ENCODE measurements at places on chromosomes 5 and 9.

GRCh38 chr5:170612256-170612678, 108.4 kb downstream of the KCNIP1 start:
- no peak for DNase-seq

DNA sequence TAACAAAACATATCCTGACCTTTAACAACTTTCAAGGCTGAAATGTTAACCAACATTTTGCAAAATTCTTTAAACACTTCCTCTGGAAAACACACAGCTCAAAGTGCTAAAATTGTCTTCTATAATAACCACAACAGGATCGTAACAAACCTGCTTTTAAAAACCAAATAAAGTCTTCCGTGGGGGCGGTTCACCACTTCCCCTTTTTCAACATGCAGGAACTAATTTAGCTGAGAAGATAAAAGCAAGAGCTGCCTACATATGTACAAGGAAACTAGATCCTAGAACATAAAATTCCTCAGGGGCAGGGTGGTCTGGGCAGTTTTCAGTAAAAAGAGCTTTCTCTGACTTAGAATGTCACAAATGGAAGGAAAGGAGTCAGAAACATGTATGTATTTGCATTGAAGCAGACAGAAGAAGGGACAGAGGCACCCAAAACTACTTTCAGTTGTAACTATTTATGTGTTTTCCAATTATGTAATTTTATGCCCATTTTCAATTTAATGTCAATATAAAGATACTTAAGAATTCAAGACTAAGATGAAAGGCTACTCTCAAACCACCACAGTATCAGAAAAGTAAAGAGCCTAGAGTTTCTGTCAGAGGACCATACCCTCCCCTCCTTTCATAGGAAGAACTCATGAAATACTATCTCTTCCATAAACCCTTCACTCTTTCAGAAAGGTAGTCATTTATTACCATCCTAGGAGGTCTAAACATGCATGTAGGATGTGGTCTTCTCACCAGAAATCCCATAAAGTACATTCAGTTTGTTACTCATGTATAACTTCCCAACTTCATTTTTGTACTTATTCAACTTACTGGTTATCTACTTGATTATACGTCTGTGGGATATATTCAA, 185.9 kb upstream of the RASA1 start:
- DNase-seq: peak; percentile 78

DNA sequence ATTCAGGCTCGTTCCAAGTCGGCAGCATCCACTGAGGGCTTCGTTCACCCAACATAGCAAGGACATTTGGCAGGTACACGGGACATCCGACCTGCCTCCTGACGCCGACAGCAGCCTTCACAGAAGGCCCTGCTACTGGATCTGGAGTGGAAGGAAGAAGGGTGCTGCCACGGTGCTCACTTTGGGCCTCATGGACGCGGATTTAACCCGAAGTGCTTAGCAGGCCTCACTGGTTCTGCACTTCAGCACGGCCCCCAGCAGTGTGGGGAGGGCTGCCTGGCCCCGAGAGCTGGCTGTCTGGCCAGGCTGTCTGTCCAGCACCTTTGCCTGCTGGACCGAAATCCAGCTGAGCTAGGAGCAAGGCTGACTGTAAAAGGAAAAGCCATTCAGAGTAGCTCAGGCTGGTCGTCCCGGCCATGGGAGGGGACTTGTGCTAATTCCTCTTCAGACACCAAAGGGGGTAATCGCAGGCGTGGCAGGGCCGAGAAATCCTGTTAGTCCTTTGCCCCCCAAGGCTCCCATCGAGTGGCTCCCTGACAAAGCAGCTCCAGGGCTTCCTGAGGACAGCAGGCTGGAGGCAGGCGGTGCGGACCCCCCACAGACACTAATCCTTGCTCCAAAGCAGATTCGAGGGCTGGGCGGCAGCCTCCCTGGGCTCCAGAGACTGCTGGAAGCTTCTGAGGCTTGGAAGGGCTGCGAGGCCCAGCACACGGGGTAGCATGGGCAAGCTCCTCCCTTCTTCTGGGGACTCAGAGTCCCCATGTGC, 11.1 kb upstream of the RXRA start:
- DNase-seq: no peak

GRCh38 chr9:114685951-114686350, 4.0 kb upstream of the TEX48 start:
- DNase-seq: no peak

DNA sequence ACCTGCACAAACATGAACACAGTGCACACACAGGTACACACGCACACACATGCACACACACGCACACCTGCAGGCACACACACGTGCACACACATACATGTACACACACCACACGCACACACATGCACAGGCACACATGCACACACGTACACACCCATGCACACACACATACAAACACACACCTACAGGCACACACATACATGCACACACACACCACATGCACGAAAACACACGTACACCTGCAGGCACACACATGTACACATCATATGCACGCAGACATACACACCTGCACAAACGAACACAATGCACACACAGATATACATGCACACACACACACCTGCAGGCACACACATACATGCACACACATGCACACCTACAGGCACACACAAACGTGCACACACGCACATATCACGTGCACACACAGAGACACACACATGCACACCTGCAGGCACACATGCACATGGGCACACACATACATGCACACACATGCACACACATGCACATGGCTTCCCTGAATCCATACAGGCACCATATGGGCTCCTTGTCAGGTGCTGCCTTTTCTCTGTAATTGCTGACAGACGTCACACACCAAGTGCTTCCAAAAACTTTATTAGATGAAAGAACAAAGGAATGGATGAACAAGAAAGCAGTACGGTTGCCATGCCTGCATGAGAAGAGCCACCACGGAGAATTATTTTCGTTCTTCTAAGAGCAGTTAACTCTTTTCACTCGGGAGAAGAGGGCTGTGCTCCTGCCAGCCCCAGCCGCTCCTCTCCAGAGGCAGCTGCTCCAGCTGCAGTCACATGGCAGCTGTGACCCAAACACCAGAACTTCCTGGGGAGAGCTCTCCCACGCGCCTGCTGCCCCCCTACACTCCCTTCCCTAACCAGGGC, 57.2 kb downstream of the EXD3 start:
- no peak for DNase-seq

- DNase-seq: no peak
Measured at GRCh38 chr5:102532123-102532522, 33.3 kb upstream of the SLCO6A1 start.

Data from GF-D8 (cell line).